ENCODE measurements at places on chromosomes 16 and 17. TPM values are rescaled to one million over a fixed set of nuclear protein-coding genes. Genes with fewer than 3 reads are reported as not detected.

THAP11 gene
- 53.4 TPM for total RNA-seq

- peaks cover 25% of the 10 kb centered on the region for H3K27me3 ChIP-seq
- no peaks in the 10 kb centered on the region for H3K4me1 ChIP-seq
- H3K4me3 ChIP-seq = no peak overlapping the region
- H3K36me3 ChIP-seq = no peaks in the 10 kb centered on the region
Observed at GRCh38 chr17:49985310-49985990, 9.6 kb downstream of the DLX3 start.

- no peak for DNase-seq
- H3K4me1 ChIP-seq = no peaks in the 10 kb centered on the region
- H3K27ac ChIP-seq = no peak overlapping the region
- peaks cover 2% of the 10 kb centered on the region for H3K27me3 ChIP-seq
- no peak overlapping the region for H3K4me3 ChIP-seq
Observed at GRCh38 chr16:81931927-81932326, 79.3 kb downstream of the SDR42E1 start.

HOXB6 gene
- total RNA-seq = not detected

- H3K27ac ChIP-seq = no peak overlapping the region
- H3K4me1 ChIP-seq = peaks cover 40% of the 10 kb centered on the region
- H3K4me3 ChIP-seq = no peak overlapping the region
- H3K36me3 ChIP-seq = no peaks in the 10 kb centered on the region
- H3K27me3 ChIP-seq = peaks cover 1% of the 10 kb centered on the region
- DNase-seq = no peak
Observed at GRCh38 chr17:41518031-41518430, 659 bp downstream of the KRT15 start.

AOC2 gene
- 1.2 TPM for total RNA-seq

Measured in HepG2 (cell line).